SJSA1 (cell line): ENCODE measurements at places on chromosomes 16 and 17. TPM values are rescaled to one million over a fixed set of nuclear protein-coding genes. Genes with fewer than 3 reads are reported as not detected.

Gene ZNF750
- not detected in 2 replicates for total RNA-seq

GRCh38 chr16:785563-786535, 2.3 kb downstream of the RPUSD1 start:
- H3K36me3 ChIP-seq = peaks cover 58% of the 10 kb centered on the region
- H3K27me3 ChIP-seq = peaks cover 15% of the 10 kb centered on the region; the same call in 1 of the 2 replicates
- H3K4me3 ChIP-seq = no peak overlapping the region
- no peak overlapping the region for H3K27ac ChIP-seq

GRCh38 chr17:68870161-68870826, 84.9 kb downstream of the ABCA8 start:
- H3K36me3 ChIP-seq = no peaks in the 10 kb centered on the region
- no peak overlapping the region for H3K4me3 ChIP-seq
- no peak overlapping the region for H3K27ac ChIP-seq
- no peaks in the 10 kb centered on the region for H3K4me1 ChIP-seq
- DNase-seq = no peak

Gene FAM20A
- total RNA-seq = not detected in 2 replicates

DNA sequence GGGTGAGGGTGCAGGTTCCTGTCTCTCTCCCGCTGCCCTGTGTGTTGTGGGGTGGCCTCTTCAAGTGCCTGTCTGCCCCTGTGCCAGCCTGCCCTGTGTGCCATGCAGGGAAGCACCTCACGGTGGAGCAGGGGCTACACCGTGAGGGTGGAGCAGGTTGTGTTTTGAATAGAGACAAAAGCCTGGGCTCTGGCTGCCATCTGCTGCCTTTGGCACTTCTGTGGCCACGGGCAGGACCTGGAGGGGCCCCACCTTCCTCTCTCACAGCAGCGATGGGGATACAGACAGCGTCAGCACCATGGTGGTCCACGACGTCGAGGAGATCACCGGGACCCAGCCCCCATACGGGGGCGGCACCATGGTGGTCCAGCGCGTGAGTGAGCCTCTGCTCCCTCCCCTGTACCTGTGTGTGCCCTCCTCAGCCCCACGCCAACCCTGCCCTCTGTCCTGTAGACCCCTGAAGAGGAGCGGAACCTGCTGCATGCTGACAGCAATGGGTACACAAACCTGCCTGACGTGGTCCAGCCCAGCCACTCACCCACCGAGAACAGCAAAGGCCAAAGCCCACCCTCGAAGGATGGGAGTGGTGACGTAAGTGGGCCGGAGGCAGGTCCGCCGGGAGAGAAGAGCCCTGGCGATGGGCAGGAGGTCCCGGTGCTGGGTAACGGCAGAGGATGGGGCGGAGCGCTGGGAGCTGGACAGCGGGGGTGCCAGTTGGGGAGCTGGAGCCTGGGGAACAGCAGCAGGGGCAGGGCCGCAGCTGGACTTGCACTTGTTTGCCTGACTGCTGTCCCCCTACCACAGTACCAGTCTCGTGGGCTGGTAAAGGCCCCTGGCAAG, 5.4 kb upstream of the C17orf107 start:
- H3K27me3 ChIP-seq = no peaks in the 10 kb centered on the region
- H3K4me3 ChIP-seq = no peak overlapping the region
- no peaks in the 10 kb centered on the region for H3K4me1 ChIP-seq

GRCh38 chr16:26169473-26169872, 477.7 kb downstream of the HS3ST4 start:
- no peak overlapping the region for H3K27ac ChIP-seq
- H3K36me3 ChIP-seq = no peaks in the 10 kb centered on the region
- H3K4me1 ChIP-seq = no peaks in the 10 kb centered on the region
- H3K27me3 ChIP-seq = no peaks in the 10 kb centered on the region

Gene TMEM238L
- not detected in 2 replicates for total RNA-seq

DNA sequence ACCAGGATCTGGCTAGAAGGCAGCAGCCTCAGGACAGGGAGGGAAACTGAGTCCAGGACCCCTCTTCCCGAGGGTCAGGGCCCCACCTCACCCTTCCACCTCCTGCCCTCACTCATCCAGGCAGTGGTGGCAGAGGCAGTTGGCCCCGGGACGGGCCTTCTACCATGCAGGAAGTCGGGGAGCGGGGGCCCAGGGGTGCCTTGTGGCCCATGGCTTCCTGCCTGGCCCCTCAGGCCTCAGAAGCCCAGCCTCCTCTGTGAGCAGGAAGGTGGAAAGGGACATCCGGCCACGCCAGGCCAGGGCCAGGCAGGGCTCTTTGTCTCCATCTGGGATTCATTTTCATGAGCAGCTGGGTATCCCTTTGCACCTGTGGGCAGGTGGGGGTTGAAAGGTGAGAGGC, 58.5 kb downstream of the BAHCC1 start:
- no peaks in the 10 kb centered on the region for H3K36me3 ChIP-seq
- no peak overlapping the region for H3K27ac ChIP-seq
- no peak for DNase-seq
- H3K4me1 ChIP-seq = no peaks in the 10 kb centered on the region; the same call in 1 of the 2 replicates
- H3K27me3 ChIP-seq = no peaks in the 10 kb centered on the region

- no peak overlapping the region for H3K27ac ChIP-seq
- no peak overlapping the region for H3K4me3 ChIP-seq
- no peaks in the 10 kb centered on the region for H3K36me3 ChIP-seq
- no peak for DNase-seq
Measured at GRCh38 chr17:31692027-31692426, 167.0 kb downstream of the COPRS start.

DNA sequence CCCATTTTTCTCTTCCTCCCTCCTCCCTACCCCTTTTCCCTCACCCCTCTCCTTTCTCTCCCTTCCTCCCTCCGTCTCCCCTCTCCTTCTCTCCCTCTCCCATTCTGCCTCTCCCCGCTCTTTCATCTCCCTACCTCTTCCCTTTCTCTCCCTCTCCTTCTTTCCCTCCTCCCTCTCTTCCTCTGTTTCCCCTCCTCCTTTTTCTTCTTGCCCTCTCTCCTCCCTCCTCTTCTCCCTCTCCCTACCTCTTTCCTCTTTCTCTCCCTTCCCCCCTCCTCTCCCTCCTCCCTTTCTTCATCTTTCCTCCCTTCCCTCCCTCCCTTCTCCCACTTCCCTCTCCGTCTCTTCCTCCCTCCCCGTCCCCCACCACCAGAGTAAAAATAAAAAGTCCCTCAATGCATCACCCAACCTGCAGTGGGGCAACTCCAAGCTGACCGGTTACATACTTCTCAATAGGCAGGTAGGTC, 10.4 kb downstream of the CHD9NB start:
- no peak overlapping the region for H3K27ac ChIP-seq
- no peak overlapping the region for H3K4me3 ChIP-seq
- no peaks in the 10 kb centered on the region for H3K36me3 ChIP-seq
- H3K27me3 ChIP-seq = no peaks in the 10 kb centered on the region
- H3K4me1 ChIP-seq = no peaks in the 10 kb centered on the region

- peaks cover 38% of the 10 kb centered on the region for H3K4me1 ChIP-seq
- DNase-seq = no peak
- H3K27me3 ChIP-seq = no peaks in the 10 kb centered on the region
- no peak overlapping the region for H3K27ac ChIP-seq
- H3K36me3 ChIP-seq = peaks cover 36% of the 10 kb centered on the region
Measured at GRCh38 chr16:11563493-11564040, 23.2 kb downstream of the LITAF start.

Gene FNDC8
- not detected in 2 replicates for total RNA-seq

GRCh38 chr17:14165616-14166015, 71.0 kb downstream of the CDRT15 start:
- no peaks in the 10 kb centered on the region for H3K4me1 ChIP-seq
- no peak overlapping the region for H3K4me3 ChIP-seq
- H3K27ac ChIP-seq = no peak overlapping the region
- DNase-seq = no peak
- H3K36me3 ChIP-seq = no peaks in the 10 kb centered on the region; the same call in 1 of the 2 replicates

Gene CA5A
- total RNA-seq = not detected in 2 replicates

DNA sequence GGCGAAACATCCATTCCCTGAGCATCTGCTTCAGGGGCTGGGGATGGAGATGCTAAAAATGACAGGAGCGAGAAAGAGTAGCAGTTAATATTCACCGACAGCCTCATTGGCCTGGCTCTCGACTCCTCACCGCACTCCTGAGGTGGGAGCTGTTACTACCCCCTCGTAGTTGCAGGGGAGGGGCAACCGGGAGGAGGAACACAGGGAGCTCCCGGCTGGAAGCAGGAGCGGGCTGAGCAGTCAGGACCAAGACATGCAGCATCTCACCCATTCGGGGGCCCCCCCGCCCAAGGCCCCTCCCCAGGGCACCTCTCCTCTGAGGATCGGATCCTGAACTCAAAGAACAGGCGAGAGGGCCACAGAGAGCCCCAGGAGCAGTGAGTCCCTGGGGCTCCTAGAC, 4.5 kb upstream of the ACSF3 start:
- peaks cover 8% of the 10 kb centered on the region for H3K4me1 ChIP-seq
- H3K27ac ChIP-seq = no peak overlapping the region
- DNase-seq = no peak
- no peaks in the 10 kb centered on the region for H3K36me3 ChIP-seq
- H3K4me3 ChIP-seq = no peak overlapping the region
- peaks cover 72% of the 10 kb centered on the region for H3K27me3 ChIP-seq

DNA sequence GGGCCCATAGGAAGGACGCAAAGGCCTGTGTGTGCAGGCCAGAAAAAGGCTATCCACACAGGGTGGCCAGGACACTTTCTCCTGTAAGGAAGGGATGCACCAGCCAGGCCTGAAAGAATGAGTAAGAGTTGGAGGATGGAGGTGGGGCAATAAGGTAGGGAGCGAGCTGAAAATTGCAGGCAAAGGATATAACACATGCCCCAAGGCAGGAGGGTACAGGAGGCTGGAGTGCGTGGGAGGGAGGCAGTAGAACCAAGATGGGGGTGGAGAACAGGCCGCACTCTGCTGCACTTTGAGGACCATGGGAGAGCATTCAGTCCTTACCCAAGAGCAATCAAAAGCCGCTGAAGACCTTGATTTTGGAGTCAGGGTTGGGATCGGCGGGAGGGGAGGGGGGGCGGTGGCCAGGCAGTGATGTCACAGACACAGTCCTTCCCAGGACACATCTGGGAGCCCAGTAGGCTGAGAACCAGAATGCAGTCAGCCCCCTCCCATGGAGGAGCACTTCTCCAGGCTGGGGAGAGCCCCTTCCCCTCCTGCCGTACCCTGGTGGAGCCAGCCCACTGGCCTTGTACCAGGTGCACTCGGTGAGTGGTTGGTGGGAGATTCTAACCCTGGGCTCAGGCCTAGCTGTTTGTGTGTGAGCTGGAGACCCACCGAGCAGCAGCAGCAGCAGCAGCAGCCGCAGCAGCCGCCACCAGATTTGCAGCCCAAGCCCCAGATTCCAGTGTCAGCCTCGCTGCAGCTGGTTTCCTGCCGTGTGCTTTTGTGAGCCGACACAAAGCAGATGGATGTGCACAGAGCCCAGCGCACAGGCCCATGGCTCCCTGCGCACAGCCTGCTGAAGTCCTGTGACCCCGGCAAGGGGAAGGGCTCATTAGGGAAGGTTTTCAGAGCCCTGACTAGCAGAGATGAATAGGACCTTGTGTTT, 17.5 kb downstream of the ANKRD40 start:
- H3K27me3 ChIP-seq = no peaks in the 10 kb centered on the region
- peaks cover 31% of the 10 kb centered on the region for H3K4me1 ChIP-seq
- no peak overlapping the region for H3K4me3 ChIP-seq
- peaks cover 34% of the 10 kb centered on the region for H3K36me3 ChIP-seq
- no peak for DNase-seq

- no peaks in the 10 kb centered on the region for H3K4me1 ChIP-seq
- H3K4me3 ChIP-seq = no peak overlapping the region
- H3K27ac ChIP-seq = no peak overlapping the region
- H3K27me3 ChIP-seq = no peaks in the 10 kb centered on the region
Measured at GRCh38 chr17:69695646-69696045, 281.1 kb downstream of the MAP2K6 start.

GRCh38 chr17:14446825-14447224, 145.9 kb downstream of the HS3ST3B1 start:
- H3K36me3 ChIP-seq = no peaks in the 10 kb centered on the region
- no peak overlapping the region for H3K27ac ChIP-seq
- no peaks in the 10 kb centered on the region for H3K27me3 ChIP-seq
- DNase-seq = no peak

DNA sequence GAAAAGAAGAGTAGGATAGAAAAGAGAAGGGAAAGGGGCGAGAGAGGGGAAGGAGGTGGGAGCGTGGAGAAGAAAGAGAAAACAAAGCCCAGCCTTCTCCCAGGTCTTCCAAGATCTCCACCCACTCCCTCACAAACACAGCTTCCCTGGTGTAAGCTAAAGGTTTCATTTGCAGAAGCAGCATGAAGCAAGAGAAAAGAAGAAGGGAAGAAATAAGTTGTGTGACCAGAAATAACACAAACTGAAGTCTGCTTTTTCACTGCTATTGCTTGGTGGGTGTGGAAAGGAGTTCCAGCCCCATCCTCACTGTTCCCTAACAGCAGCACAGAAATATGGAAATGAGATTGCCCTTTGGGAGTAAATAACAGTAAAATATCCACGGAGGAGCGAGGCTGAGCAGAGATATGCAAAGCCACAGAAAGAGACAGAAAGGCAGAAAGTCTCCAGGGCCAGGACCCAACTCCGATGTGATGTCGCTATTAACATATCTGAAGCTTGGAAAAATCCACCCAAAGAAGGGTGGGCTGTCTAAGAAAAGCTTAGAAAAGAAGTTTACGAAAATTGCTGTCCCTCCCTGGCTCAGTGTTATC, 10.3 kb upstream of the GAS7 start:
- no peaks in the 10 kb centered on the region for H3K4me1 ChIP-seq
- no peak overlapping the region for H3K27ac ChIP-seq
- no peaks in the 10 kb centered on the region for H3K27me3 ChIP-seq
- H3K36me3 ChIP-seq = no peaks in the 10 kb centered on the region

Gene SLC35G6
- total RNA-seq = not detected in 2 replicates

Gene C1QTNF8
- not detected in 2 replicates for total RNA-seq

GRCh38 chr16:85562093-85562786, 50.9 kb upstream of the GSE1 start:
- no peak overlapping the region for H3K27ac ChIP-seq
- H3K36me3 ChIP-seq = no peaks in the 10 kb centered on the region; the same call in 1 of the 2 replicates
- no peak for DNase-seq
- H3K4me1 ChIP-seq = peaks cover 8% of the 10 kb centered on the region
- H3K27me3 ChIP-seq = no peaks in the 10 kb centered on the region

DNA sequence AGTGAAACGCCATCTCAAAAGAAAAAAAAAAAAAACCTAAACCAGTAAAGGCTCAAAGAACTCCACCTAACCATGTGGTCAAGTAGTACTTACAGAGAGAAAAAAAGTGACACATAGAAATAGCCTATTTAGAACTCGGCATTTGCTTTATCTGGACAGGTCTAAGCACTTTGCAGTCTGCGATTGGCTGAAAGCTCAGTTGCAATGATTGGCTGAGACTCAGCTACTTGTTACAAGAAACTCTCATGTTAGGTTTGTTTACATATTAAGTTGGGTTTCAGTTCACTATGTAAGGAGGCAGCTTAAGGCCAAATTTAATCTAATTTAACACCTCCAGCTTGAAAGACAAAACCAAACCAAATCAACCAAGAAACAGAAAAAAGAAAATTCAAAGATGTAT, 19.1 kb downstream of the ABCC3 start:
- no peak overlapping the region for H3K4me3 ChIP-seq
- no peaks in the 10 kb centered on the region for H3K27me3 ChIP-seq
- DNase-seq = no peak
- no peak overlapping the region for H3K27ac ChIP-seq

Gene LRRC37B
- total RNA-seq = 5.6 and 6.0 TPM in 2 replicates
